HuH-7 (cell line): ENCODE measurements at places on chromosomes 7 and 10.
A peak's percentile ranks its signal among the peaks of the same experiment; 100 is the strongest.

- no peak for DNase-seq
These were observed 51.4 kb downstream of the COL13A1 start for GRCh38 chr10:69853064-69853463.

- DNase-seq, result no peak
These were observed 126.8 kb upstream of the SEM1 start for GRCh38 chr7:96836456-96836855.

- no peak for DNase-seq
These were observed 319.8 kb downstream of the FRMD4A start for GRCh38 chr10:14010769-14011574.

- peak; percentile 60 for DNase-seq
These were observed 62.8 kb downstream of the TACC2 start for GRCh38 chr10:122051609-122052385.

DNA sequence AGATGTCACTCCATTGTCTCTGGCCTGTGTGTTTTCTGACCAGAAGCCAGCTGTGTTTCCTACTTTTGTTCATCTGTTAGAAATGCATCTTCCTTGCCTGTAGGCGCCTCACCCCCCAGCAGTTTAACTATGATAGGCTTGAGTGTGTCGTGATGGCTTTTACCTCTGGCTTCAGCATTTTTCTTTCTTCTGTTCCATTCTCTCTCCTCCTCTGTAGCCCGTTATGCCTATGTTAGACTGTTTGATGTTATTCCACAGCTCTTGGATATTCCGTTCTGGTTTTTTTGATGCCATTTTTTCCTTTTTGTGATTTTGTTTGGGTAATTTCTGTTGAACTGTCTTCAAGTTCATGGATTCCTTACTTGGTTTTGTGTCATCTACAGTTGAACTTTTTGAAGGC is 17.9 kb downstream of the MMP21 start:
- DNase-seq, result no peak

DNA sequence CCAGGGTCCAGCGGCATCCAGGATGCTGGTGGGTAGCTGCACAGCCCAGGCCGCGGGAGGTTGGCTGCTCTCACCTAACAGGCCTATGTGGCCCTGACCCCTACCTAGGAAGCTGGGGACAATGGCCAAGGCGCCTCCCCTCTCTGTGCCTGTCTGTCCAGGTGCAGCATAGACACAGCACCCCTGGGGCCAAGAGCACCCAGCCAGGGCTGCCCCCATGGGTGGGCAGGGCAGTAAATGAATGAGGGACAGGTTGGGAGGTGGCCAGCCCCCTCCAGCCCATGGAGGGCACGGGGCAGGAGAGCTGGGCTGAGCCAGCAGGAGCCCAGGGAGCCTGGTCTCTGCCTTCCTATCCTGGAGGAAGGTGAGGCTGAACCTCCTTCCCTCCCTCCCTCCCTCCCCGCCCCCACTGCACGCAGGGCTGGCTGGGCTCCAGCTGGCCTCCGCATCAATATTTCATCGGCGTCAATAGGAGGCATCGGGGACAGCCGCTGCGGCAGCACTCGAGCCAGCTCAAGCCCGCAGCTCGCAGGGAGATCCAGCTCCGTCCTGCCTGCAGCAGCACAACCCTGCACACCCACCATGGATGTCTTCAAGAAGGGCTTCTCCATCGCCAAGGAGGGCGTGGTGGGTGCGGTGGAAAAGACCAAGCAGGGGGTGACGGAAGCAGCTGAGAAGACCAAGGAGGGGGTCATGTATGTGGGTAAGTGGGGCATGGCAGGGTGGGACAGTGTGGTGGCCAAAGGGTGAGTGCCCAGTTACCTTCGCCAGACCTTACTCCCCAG is at the start of gene SNCG:
Gene SNCG (plus strand): TSS at position 484 of the 785 bp plus-strand sequence. CDS start 99 bp downstream, at position 583.
- no peak for DNase-seq

DNA sequence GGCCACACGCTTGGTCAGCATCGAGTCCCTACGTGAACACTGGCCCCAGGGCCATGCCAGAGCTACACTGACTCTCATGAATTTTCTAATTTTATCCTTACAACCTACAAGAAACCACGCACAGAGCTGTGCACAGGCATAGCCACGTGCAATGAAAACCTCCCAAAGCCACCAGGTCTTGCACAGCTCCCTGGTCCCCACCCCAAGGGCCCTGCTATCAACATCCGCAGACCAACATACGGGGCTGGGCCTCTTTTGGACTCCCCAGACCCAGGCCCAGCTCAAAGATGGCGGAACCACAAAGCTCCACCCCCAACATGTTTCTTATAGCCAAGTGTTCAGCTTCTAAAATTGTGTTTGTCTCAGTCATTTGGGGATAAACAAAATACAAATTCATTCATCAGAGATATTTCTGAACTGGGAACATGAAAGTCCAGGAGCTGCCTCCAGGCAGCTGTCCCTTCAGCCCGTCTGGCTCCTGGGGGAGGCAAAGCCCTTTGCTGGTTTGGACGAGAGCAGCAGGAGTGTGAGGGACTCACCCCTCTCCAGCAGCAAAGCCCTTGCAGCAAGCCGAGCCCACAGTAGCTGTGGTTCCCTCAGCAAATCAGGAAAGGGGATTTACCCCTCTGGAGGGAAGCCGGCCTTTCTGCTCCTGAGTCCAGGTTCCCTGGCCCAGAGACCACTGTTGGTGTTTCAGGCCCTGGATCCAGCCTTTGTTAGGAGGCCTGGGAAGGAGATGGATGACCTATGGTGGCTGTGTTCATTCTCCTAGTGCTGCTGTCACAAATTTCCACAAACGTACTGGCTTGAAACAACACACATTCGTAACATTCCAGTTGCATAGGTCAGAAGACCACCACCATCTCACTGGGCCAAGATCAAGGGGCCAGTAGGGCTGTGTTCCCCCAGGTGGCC is 75.1 kb downstream of the OAT start:
- no peak for DNase-seq

GRCh38 chr10:61613665-61614064 is 49.1 kb upstream of the CABCOCO1 start:
- no peak for DNase-seq

- DNase-seq, result no peak
These were observed 9.1 kb downstream of the MDFIC start for GRCh38 chr7:114930829-114931655.

DNA sequence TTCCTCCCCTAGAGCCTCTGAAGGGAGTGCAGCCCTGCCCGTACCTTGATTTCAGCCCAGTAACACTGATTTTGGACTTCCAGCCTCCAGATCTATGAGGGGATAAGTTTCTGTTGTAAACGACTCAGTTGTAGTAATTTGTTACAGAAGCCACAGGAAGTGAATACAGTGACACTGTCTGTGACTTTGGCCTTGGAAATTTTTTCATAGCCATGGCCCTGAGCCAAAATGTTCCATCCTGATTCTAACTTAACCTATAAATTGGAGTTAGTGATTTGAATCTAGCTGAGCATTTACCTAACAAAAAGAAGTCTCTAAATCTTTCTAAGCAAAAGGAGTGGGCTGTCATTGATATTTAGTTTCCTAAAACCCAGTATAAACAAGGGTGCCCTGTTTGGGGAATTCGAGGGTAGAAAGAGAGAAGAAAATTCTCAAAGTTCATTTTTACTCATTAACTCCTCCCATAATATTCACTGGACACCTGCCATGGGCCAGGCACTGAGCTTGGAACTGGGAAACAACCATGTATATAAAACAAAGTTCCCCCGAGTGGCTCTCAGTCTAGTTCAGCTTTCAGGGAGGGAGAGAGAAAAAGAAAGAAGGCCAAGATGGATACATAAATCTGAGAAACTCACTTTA is 162.3 kb downstream of the SKIDA1 start:
- no peak for DNase-seq

GRCh38 chr10:35565602-35566081 is 39.5 kb upstream of the GJD4 start:
- DNase-seq, result no peak

- DNase-seq, result peak; percentile 86
These were observed 10.5 kb upstream of the MTPAP start for GRCh38 chr10:30359373-30360206.

DNA sequence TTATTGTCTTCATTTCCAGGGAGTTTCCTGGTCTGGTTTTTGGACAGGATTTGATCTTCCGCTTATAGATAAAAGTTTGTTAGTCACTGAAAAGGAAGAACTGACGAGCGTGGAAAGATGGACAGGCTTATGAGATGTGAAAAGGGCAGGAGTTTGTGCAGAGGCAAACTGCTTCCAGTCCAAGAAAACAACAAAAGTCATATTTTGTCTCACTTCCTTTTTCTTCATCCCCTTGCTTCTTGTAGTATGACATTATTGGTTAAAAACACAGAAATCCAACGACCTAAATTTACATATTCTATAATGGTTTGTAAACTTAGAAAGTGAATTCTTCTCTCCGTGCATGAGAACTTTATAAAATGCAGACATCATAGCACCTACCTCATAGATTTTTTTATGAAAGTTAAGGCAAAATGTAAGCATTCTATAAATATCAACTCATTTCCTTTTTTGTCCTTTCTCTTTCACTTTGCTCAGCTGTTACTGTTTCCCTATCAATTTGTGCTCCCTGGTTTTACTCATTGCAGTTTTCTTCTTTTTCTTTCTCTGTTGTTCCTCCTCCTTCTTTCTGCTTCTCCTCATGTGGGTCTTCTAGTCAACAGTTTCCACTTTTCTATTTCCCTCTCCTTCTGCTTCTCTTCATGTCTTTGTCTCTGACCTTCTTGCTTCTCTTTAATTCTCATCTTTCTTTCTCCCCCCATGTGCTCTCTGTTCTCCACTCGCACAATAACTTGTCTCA is 370.2 kb downstream of the ARL4A start:
- DNase-seq, result no peak

- no peak for DNase-seq
These were observed 13.4 kb upstream of the FIS1 start for GRCh38 chr7:101258243-101258731.

- DNase-seq, result peak; percentile 68
These were observed 673 bp upstream of the ST8SIA6 start for GRCh38 chr10:17455015-17455520.

- DNase-seq, result no peak
These were observed 23.2 kb downstream of the POR start for GRCh38 chr7:75937958-75938786.

DNA sequence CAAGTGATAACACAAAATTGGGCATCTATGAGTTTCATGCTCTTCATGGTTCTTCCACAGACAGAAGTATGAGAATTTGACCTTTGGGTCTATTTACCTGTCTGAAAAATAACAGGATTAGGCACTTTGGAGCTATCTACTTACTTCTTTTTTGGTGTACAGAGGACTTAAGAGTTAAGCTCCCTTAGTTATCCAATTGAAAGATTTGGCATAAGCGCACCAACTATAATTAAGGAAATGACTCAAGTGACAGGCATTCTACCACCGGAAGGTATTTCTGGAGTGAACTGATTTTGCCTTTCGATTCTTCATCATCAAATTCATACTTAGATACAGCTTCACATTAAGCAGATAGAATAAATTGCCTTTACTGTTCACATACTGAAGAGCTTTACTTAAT is 43.9 kb downstream of the IFIT5 start:
- no peak for DNase-seq

DNA sequence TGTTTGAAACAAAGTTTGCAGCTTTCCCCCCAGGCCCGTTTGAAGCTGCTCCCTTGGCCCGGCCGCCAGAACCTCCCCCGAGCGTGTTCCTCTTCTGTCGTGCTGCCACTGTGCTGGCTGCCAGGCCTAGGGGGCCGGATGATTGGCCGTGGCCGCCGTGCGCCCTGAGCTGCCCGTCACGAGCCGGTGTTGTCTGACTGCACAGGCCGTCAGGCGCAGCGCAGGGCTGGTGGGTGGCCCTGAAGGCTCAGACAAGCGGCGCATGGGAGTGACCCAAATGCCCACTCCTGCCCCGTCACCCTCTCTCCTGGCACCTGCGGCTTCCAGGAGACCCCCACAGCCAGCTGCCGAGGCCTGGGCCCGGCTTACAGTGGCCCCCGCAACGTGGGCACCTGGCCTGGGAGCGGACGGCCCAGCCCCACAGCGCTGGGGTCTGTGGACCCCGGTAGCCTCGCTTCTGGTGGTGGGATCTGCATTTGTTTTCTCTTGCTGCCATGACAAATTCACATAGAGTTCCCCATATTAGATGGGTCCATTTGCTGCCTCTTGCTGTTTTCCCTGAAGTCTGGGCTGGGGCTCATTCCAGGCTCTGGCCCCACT is 13.1 kb downstream of the JAKMIP3 start:
- DNase-seq, result no peak

- no peak for DNase-seq
These were observed 35.9 kb upstream of the MAGI2 start for GRCh38 chr7:79489371-79489770.

- no peak for DNase-seq
These were observed 126.5 kb upstream of the UNC5B start for GRCh38 chr10:71085689-71086438.

DNA sequence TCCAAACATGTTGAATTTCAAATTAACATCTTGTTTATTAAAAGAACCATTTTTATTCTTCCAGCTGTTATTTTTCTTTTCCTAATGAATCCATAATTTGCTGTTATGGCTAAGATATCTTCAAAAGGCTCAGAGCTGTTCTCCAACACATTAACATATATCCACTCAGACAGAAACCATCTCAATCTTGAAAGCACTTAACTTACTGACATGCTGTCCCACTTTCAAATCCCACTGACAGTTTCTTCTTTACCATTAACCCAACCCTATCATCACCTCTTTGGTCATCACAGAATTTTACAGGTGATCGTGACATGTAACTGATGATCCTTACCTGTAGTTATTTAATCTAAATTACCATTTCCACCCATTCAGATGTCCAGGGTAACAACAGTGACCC is 75.5 kb upstream of the AFAP1L2 start:
- DNase-seq, result no peak

DNA sequence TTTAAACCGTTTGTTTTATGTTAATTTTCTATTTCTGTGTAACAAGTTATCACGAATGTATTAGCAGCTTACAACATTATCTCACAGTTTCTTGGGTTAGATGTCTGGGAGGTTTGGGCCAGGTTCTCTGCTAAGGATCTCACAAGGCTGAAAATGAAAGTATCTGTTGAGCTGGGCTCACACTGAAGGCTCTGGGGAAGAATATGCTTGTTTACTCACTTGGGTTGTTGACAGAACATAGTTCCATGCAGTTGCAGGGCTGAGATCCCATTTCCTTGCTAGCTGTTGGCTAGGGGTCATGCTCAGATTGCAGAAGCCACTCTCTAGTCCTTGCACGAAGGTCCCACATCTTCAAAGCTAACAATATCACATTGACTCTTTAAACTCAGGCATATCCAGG is 266.6 kb upstream of the GNAI1 start:
- DNase-seq, result no peak

- no peak for DNase-seq
These were observed 14.3 kb downstream of the STRA8 start for GRCh38 chr7:135247746-135248471.

- DNase-seq, result no peak
These were observed 28.5 kb downstream of the CELF2 start for GRCh38 chr10:11045995-11046775.

DNA sequence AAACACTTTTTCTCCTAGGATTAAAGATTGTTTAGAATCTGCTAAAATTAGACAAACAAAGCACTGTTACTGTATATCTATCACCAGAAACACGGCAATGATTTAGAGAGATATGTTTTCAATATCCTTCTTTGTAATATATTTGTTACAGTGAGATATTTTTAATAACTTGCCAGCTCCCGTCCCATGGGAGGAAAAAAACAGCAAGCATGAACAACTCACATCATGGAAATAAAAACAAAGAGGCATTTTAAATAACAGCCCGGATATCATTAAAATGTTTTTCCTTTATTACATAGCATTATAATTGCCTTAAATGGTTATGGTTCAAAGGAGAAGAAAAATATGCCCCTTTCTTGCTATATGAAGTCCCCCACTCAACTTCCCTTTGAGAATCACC is 272.1 kb downstream of the BMPER start:
- no peak for DNase-seq
